ENCODE measurements at places on chromosomes 13 and 19.
A peak's percentile ranks its signal among the peaks of the same experiment; 100 is the strongest.

- no peak for DNase-seq
These were observed 277.5 kb downstream of the DNAJC15 start for GRCh38 chr13:43300865-43301264.

- no peak for DNase-seq
These were observed 292.2 kb downstream of the MZT1 start for GRCh38 chr13:72435251-72435650.

DNA sequence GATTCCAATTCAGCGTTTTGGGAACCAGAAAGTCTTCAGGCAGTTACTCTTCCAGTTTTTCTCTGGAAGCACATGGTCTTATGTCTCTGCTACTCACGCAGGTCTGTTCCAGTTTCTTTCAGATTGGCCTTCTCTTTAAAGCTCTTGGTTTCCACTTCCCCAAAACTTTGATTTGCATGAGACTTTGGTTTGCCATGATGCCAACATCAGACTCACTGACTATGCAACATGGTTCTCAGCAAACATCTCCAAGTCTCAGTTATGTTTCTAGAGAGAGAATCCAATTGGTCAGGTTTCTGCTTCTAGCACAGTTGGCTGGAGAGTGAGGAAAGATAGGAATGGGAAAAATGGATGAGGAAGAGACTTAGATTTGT is 3.1 kb downstream of the AKAP11 start:
- no peak for DNase-seq

DNA sequence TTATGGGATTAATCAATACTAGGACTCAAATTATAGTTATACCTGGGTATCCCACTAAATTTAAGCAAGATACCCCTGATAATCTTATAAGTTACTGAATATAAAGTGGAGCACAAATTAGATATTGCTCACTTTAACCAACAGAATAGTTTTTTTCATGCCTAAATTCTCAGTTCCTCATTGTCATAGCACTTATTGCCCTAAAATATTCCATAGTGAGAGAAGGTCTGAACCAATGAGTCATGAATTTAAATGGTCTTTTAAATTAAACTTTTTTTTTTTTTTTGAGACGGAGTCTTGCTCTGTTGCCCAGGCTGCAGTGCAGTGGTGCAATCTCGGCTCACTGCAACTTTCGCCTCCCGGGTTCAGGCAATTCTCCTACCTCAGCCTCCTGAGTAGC is 42.4 kb downstream of the ZNF136 start:
- DNase-seq: no peak

GRCh38 chr13:73467125-73467524 is 408.3 kb downstream of the KLF5 start:
- DNase-seq: no peak

DNA sequence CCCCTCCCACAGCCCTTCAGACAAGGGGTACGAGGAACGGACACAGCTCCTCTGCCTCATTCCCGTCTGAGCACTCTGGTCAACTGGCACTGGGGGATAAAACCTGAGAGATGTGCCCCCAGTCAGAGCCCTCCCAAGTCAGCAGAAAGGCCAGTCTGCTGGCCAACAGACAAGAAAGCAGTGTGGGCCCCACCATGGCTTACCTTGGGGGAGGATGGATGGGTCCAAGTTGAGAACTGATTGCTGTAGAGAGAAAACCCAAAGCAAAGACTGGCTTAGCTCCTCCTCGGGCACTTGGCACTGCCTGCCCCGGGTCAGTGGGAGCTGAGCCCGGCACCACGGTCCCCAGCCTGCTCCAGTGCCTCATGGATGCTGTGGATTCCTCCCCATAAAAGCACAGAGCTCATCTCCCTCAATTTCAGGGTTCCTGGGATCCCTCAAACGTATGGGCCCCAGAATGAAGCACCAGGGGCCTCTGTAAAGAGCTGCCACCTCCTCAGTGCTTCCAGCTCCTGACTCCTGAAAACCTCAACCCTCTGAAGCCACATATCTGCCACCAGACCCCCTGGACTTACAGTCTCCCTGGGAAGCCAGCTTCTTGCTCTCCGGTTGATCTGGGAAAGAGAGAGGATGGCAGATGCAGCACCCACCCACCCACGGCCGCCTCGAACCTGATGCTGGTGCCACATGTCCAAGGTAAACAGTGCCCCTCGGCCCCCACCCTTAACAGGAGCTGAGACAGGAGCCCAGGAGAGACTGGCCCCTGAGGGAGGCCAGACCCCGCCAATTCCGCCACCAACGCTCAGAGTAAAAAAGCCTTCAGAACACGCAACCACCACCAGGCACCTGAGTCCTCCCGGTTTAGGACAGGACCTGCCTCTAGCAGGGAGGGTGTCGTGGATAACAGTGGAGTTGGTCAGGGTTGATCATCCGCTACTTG is 3.3 kb downstream of the KHSRP start:
- DNase-seq: no peak

- no peak for DNase-seq
These were observed 14.9 kb upstream of the PTBP1 start for GRCh38 chr19:782185-782877.

DNA sequence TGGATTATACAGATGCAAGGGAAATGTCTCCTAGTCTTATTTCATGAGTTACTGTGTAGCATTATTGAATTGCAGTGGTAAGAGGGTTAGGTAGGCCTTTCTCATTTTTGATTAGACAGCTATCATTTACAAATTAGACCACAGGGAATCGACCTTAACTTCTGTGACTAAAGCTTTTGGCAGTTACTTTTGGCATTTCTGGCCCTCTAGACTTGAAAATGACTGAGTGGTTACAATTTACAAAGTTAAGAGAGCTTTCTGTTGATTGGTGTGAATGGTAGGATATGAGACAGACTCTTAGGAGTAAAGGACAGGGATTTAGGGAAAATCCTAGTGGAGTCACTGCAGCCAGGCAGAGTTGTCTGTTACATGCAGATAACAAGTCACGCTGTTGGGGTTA is 86.1 kb downstream of the GGACT start:
- DNase-seq: no peak

GRCh38 chr13:40494946-40495620 is 171.4 kb downstream of the FOXO1 start:
- no peak for DNase-seq

GRCh38 chr13:104315606-104316005 is 1249.4 kb upstream of the SLC10A2 start:
- no peak for DNase-seq

DNA sequence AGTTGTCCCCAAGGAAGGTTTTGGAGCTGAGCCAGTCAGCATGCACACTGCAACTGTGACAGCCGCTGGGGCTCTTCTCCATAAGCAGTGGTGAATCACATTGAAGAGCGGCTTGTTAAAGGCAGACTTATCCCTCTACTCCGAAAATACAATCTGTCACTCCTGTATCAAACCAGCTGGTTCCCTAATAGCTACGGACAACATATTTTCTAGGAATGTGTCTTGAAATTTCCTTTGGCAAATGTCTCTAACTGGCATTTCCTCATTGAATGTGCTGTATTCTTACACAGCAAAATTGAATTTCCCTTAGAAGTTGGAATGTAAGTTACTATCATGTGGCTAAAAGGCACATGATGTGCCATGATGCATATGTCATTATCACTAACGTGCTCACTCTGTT is 104.0 kb upstream of the GPR12 start:
- DNase-seq: no peak

GRCh38 chr19:23403052-23403451 is 7.8 kb upstream of the ZNF91 start:
- no peak for DNase-seq

DNA sequence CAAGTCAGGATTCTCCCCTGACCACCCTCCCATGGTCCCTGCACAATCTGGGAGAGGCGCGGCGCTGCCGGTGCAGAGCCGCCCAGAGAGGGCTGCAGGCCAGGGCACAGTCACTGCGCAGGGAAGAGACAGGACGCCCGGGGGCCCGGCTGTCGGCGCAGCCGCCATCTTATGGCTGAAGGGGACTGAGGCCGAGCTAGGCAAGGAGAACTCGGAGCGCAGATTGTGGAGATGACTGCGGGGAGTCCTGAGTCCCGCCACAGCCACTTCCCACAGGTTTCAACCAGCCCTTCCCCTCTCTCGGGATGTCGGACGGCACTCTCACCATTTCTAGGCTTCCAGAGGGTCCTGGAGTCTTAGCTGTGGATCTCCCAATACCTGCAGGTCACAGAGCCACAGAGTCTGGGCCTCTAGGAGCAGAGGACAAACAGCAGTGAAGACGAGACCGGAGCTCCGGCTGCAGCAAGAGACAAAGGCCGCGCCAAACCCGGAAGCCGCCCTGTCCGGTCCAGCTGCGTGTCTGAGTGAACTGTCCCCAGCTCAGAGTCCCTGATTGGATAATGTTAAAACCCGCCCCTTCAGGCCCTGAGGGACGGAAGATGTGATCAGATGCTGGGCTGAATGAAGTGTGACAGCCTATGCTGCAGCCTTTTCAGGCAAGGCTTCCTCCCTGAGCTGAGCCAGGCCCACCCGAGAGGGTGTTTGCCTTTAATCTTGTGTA is at the start of gene ZNF708:
ZNF708 (minus strand) TSS at position 526 of the 721 bp plus-strand sequence; CDS start at position 328, 198 bp downstream.
- DNase-seq: peak; percentile 37

GRCh38 chr13:25873242-25873612 is 178.6 kb downstream of the SHISA2 start:
- DNase-seq: no peak

DNA sequence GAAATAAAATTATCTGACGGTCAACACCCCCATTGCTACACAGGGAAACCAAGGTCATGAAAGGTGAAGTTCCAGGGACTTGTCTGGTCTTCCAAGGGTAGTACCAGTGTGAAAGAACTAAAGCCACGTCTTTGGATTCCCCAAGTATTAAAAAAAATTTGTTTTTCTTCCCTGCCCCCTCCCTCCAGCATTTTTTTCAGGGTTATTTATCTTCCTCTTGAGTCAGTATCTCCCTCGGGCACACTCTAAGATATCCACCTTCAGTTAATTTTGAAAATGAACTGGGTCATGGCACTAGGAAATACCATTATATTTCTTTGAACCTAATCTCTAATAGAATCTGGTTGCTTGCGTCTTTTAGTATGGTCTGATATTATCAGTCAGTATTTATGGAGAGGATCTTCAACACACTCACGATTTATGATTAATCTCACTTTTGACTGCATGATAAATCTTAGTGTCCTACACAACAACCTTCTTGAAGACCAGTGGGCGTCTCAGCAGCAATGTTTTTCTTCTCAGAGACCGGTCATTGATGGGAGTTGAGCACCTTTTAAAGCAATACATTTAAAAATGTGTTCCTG is 9.1 kb downstream of the ATP8A2 start:
- DNase-seq: no peak

DNA sequence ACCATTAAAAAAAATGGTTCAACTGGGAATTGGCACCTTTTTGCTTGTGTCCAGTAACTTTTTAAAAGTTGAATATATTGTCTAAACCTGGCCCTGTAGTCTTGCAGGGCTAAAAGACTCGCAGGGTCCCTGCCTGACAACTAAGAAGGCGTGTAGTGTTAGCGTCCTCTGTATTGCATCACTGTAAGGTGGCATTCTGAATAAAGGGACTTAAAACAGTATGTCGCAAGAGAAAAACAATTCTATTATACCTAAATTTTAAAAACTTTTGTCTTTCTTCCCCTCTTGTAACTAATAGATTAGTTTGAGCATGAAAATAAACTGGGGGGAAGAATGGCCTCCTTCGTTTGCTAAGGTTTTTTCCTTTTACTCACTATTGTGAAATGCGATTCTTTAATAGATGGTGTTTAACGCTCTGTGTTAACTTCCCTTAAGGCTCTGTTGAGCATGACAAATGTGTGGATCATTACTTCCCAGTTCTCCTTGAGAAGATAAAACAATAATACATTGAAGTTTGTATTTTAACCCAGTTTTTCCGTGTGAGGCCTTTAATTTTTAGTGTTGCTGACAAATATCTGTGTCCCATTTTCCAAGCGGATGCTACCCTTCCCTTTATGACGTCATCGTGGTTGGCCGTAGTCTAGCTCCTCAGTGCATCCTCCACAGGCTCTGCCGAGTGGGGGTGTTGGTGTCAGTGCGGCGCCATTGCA is 134.6 kb downstream of the KATNAL1 start:
- no peak for DNase-seq

DNA sequence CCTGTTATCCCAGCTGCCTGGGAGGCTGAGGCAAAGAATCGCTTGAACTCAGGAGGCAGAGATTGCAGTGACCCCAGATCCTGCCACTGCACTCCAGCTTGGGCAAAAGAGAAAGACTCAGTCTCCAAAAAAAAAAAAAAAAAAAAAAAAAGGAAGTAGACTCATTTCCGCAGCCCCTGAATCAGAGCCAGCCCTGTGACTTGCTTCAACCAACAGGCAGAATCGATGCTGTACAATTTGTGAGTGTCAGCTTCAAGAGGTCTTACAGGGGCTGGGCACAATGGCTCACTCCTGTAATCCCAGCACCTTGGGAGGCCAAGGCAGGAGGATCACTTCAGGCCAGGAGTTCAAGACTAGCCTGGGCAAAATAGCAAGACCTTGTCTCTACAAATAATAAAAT is 12.8 kb downstream of the ANKRD27 start:
- no peak for DNase-seq

DNA sequence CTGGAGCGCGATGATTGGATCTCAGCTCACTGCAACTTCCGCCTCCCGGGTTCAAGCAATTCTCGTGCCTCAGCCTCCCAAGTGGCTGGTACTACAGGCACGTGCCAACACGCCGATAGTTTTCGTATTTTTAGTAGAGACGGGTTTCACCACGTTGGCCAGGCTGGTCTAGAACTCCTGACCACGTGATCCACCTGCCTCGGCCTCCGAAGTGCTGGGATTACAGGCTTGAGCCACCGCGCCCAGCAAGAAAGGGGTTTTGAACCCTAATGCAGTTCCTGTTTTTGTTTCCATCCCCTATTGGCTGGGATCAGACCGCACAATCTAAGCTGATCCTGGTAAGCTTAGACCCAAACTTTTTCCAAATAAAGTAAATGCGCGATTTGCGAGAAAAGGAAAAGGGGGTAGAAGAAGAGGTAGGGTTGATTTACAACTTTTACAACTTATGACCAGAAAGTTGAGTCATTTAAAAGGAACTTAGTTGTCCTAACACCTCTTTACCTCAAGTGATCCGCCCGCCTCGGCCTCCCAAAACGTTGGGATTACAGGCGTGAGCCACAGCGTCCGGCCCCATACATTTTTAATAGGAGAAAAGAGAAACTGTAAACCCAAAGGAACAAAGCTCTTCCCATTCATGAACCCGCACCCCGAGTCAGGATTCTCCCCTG is 764 bp downstream of the ZNF626 start:
- no peak for DNase-seq

DNA sequence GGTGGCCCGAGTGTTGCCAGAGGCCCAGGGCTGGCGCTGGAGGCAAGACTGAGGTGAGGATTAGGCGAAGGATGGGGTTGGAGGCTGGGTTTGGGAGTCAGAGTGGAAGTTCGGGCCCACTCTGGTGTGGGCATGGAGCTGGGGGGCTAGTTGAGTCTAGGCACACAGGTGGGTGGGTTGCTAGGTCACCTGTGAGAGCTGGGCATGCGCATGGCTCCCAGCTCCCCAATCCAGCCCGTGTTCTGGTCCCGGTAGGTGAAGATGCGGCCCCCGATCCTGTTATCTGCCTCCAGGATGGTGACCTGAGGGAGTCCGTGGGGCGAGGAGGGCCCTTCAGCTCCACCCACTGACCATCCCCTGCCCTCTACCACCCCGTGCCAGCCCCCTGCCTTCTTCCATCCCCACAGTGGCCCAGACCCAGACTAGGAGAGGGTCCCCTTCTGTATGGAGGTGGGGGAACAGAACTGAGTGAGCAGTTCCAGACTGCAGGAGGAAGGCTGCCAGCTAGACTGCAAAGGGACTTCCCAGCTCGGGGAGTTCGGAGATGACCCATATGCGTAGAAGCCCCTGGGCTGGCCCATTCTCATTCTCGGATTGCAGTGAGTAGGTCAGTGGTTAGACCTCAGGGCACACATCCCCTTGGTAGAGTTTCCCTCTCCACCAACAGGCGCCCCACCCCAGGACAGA is 1.7 kb downstream of the IL4I1 start:
- DNase-seq: no peak
